Coronary artery (tissue), 2 donors: ENCODE measurements at places on chromosomes 1 and 21.

DNA sequence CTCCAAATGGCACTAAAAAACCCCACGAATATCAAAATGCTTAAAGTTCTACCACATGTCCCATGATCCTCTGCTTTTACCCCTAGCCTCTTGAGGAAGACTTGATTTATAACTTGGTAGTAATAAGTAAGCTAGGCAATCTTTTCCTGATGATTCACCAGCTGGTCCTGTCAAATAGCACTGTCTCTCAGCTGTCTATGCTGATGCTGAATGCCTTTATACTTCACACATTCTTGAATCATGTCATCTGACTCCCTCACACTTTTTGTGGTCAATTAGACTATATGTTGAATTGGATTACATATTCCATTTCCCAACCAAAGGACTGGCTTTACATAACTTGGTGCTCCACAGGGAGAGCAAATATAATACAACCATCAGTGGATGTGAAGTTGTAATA, 16.6 kb downstream of the C21orf91 start:
- DNase-seq = no peak

DNA sequence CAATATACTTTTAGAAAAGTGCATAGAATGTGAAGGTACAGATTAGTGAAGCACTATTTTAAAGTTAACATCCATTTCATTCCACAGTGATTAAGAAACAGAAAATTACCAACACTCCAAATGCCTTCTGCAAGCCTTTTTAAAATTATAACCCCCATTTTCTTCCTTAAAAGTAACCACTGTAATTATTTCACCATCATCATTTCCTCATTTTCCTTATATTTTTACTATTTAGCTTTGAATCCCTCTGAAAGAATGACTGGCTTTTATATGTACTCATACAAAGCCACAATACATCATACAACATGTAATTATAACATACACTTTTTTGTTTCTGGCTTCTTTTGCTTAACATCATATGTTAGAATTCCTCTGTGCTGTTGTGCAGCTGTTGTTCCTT, 6.5 kb upstream of the NEGR1 start:
- DNase-seq = no peak

DNA sequence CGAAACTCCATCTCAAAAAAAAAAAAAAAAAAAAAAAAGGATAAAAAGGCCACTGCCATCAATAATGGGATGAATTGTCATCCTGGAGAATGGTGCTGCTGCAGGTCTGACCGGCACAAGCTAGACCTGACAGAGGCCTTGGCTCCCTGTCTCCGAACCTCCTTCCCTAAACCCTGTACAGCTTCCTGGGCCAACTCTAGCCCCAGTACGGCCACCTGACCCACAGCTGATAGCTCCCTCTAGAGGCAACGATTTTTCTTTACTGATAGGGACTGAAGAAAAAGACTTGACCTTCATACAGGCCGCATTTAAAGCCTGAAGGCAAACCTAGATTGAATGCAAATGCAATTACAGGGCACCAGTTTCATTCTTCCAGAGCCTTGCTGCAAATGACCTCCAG, 30.7 kb downstream of the NOL9 start:
- DNase-seq = no peak

GRCh38 chr1:76190749-76191424, 116.3 kb downstream of the ST6GALNAC3 start:
- no peak for DNase-seq

GRCh38 chr1:67969446-67969845, 81.0 kb downstream of the DIRAS3 start:
- no peak for DNase-seq

DNA sequence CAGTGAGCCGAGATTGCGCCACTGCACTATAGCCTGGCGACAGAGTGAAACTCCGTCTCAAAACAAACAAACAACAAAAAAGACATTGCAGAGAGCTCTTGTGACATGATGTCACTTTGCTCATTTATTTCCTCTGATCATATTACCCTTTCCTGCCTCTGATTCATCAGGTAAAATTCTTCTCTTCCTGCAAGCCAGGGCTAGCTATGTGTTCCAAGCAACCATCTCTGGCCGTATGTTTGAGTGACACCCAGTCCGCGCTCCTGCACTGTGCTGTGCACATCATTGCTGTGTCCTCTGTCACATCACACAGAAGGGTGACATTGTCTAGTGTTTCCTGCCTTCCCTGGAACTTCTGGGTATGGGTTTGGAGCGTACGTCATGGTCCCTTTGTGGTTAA, 251.3 kb downstream of the PCP4 start:
- no peak for DNase-seq

DNA sequence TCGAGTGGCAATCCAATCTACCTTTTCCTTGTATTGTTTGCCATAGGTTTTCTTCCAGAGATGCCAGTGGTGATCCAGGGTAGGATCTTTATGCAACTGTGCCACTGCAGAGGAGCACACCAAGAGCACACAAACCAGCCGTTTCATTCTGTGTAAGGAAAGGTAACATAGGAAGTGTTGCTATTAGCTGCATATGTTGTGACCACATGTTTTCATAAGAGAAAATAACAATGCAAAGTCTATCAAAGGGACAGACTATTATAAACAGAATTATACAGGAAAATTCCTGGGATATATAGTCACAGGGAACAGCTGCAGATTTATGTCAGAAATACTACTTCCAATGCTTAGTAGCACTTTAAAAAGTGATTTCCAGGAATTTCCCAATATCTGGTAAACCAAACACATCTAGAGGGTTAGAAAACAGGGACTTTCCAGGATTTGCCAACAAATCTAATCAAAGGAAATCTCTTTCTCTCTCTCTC, 919 bp downstream of the CTSS start:
- no peak for DNase-seq

DNA sequence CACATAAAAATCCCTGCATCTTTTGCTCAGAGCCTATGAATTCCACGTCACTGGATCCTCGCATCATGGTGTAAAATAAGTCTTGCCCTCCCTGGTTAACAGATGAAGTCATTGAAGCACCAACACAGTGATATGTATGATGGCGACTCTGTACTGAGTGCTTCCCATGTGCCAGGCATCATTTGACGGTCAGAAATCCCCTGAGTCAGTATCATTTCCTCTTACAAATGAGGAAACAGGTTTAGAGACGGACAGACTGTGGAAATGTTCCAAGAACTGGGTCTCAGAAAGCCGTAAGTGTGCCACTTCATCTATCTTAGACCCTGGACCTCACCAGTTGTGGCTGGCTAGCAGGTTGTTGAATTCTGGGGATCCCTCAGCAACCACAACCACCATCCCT, 5.1 kb upstream of the OLFML2B start:
- no peak for DNase-seq

DNA sequence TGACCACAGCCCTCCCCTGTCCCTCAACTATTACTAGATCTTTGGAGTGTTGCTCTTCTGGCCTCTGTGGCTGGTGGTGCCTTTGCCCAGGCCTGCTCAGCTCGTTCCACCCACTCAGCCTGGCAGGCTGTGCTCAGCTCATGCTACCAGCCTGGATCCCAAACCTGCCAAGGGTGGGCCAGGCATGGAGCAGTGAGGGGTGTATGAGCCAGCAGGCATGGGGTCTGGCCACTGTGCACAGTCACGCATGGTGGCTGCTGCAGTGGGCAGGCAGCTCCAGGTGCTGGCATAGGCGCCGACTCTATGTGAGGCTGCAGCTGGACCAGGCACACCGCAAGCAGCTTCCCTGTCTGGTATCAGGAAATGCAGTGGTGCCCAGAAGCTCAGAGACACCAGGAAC, 449.9 kb downstream of the MATN1 start:
- DNase-seq = peak; percentile 47

DNA sequence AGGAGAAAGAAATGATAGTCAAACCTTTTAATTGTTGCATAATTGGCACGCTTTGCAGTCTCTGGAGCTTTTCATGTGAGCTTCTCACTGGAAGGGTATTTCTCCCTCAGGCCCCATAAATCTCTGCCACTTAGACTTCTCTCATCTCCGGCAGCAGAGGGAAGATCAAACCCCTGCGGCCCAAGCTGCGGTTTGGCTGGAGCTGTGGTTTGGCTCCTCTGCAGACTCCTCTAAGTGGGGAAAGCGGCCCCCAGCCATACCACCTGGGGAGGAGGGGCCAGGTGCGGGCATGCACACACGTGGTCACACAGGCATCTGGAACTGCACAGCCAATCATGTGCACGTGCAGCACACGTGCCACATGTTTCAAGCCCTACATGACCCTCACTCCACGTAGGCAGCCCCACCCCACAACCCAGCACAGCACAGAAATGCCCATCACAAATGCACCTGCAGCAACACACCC, 58.3 kb downstream of the UBE2T start:
- no peak for DNase-seq

DNA sequence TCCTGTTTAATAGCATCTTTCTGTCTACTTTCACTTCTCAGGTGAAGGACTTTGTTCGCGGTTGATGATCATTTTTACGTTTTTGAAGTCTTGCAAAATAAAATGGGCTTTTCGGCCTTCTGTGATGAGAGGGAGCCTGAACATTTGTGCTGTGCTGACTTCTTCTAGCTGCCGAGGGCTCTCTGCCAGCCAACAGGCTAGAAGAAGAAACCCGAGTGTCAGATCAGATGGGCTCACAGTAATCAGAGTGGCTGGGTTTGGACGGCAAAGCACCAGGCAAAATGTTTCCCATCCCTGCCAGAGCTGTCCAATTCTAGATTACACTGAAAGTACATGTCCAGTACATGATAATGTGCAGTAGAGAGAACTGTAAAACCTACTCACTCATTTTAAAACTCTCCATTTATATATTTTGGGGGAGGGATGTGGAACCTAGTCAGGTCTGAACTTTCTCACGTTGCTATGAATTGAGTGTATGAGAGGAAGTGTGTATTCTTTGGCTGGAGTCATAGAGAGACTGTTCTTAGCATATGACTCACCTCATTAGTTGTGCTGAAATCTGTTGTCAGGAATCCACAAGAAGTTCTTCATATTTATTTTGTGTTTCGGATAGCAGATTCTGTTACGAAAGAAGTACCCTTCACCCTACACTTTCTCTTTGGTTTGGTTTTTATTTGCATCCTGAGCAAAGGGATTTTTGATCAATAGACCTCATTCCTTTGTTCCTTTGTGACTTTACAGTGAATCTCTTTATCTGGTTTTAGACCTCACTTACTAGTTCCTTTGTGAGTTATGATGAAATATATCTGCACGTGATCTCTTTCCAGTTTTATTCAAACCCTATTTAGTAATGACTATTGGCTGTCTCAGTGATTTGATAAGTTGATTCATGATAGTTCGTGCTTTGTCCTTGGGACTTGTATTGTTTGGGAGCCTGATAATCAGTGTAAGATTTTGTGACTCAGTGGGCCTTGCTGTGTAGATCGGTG, 4.8 kb downstream of the ATP1A1 start:
- peak; percentile 83 for DNase-seq

- no peak for DNase-seq
These were observed 49.1 kb upstream of the LRRC3 start for GRCh38 chr21:44405948-44406872.

DNA sequence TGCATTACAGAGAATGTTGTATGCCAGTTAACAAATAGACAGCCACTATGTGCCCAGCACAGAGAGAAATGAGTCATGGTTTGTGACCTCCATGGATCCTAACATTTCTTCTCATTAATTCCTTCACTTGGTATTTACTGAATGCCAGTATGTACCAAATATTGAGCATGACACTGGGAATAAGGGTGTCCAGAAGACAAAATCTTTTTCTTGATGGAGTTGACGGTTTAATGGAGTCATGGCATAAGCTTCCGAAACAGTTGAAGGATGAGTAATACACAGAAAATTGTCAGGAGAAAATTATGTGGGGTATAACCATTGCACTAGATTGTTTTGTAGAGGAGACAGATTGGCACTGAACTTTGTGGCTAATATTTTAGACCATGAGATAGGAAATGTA, 36.9 kb downstream of the PTGFR start:
- DNase-seq = no peak

DNA sequence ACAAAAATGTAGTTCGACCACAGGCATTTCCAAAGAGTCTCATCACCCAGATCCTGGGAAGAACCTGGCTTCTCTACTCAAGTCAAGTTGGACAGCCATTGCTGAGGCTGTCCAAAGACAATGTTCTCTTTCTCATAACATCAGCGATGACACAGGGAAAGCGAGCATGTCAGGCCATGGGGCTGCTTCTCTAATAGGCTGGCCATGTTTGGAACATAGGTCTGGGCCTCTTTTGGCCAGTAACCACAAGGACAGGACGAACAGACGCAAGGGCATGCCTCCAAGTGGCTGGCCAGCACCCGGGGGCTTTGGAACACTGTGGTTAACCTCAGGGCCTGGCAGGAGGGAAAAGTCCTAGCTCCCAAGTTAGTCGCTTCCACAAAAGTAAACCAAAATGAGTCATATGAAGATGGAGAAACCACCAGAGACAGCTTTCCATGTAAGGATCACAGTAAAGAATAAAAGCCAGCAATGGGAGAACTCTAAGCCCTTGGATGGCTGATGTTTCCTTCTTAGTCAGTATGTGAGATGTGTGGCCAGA, 80.6 kb upstream of the SLC44A3 start:
- peak; percentile 87 for DNase-seq

DNA sequence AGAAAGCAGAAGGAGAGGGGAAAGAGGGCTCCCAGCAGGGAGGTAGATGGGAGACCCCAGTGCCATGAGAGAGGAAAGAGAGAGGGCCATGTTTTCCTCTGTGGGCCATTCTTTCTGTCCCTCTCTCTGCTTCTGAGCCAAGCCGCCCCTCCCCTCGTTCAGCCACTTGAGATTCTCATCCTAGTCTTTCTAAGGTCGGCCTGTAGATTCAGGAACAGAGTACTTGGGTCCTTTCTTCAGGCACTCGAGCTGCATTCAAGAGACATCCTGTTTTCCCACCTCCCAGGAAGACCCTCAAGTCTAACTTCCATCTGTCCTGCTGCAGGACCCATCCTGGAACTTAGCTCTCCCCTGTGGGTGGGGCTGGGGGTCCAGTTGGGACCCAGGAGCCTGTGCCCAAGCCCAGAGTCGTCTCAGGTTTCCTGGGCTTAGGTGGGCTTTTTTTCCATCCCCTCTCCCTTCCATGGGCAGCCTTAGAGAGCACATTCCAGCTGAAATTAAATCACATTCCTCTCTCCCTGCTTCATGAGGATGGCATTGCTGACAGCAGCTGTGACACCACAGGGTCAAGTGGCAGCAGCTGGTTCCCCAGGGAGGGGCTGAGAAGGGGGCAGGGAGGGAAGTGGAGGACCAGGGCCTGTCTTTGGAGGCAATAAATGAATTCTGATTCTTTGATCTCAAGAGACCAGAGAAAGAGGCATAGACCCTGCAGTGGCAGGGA, 13.0 kb downstream of the NES start:
- DNase-seq = no peak

- DNase-seq = peak; percentile 84
These were observed 46.1 kb upstream of the BACE2 start for GRCh38 chr21:41121785-41122415.
